ENCODE measurements at places on chromosomes 11 and 22.

DNA sequence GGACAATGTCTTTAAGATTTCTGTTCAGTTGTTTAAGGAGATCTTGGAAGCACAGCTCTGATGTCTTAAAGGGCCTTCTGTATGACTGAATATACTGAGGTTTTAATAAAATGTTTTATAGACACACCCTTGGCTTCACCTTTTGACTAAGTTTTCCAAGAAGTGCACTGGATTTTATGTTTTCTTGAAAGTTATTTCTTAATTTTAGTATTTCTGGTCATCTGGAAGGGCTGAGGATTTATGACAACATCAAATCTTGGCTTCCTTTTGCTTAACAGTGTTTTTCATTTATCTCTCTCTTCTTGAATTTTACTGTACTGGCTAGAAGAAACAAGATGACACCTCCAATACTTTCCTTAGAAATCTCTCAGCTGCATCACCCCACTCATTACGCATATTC, 2423.4 kb downstream of the LRRC4C start:
- no peak overlapping the region for H3K4me3 ChIP-seq
- no peaks in the 10 kb centered on the region for H3K27me3 ChIP-seq
- no peaks in the 10 kb centered on the region for H3K36me3 ChIP-seq
- DNase-seq = no peak
- H3K4me1 ChIP-seq = no peaks in the 10 kb centered on the region

- no peak for DNase-seq
- no peaks in the 10 kb centered on the region for H3K36me3 ChIP-seq
- H3K4me3 ChIP-seq = no peak overlapping the region
- no peak overlapping the region for H3K27ac ChIP-seq
- H3K4me1 ChIP-seq = no peaks in the 10 kb centered on the region
Measured at GRCh38 chr11:29282088-29282487, 734.7 kb downstream of the KCNA4 start.

DNA sequence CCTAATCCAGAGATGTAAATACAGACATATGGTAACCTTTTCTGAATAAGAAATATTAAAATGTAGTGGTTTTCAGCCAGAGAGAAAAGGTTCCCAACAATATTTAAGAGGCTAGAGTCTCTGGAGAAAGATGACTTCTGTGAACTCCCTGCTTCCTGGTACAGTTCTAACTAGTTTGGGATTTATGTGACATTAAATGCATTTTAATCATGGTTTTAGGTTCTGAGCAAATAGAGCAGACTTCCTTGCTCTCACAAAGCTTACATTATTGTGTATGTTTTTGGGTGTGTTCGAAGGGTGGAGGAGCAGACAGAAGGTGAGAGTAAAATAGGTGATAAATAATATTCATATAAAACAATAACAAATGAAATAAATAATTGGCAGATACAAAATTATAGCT, 250.1 kb upstream of the LUZP2 start:
- no peak for DNase-seq
- H3K27me3 ChIP-seq = no peaks in the 10 kb centered on the region
- H3K4me1 ChIP-seq = no peaks in the 10 kb centered on the region
- no peak overlapping the region for H3K4me3 ChIP-seq

GRCh38 chr11:61697764-61698163, 17.6 kb downstream of the DAGLA start:
- no peak for DNase-seq
- no peak overlapping the region for H3K4me3 ChIP-seq
- no peaks in the 10 kb centered on the region for H3K27me3 ChIP-seq
- peak overlapping the region; percentile 86 for H3K27ac ChIP-seq
- H3K36me3 ChIP-seq = no peaks in the 10 kb centered on the region
- peaks cover 63% of the 10 kb centered on the region for H3K4me1 ChIP-seq

GRCh38 chr22:17237038-17237668, 17.9 kb upstream of the ADA2 start:
- no peaks in the 10 kb centered on the region for H3K36me3 ChIP-seq
- H3K27ac ChIP-seq = no peak overlapping the region
- no peak overlapping the region for H3K4me3 ChIP-seq
- no peaks in the 10 kb centered on the region for H3K27me3 ChIP-seq
- no peak for DNase-seq

- H3K4me3 ChIP-seq = no peak overlapping the region
- no peaks in the 10 kb centered on the region for H3K4me1 ChIP-seq
- no peaks in the 10 kb centered on the region for H3K36me3 ChIP-seq
- DNase-seq = no peak
- H3K27me3 ChIP-seq = peaks cover 15% of the 10 kb centered on the region
Measured at GRCh38 chr11:20594274-20595061, 4.9 kb upstream of the SLC6A5 start.
